ENCODE measurements at places on chromosomes 5 and 9. TPM values are rescaled to one million over a fixed set of nuclear protein-coding genes. Genes with fewer than 3 reads are reported as not detected.

DNA sequence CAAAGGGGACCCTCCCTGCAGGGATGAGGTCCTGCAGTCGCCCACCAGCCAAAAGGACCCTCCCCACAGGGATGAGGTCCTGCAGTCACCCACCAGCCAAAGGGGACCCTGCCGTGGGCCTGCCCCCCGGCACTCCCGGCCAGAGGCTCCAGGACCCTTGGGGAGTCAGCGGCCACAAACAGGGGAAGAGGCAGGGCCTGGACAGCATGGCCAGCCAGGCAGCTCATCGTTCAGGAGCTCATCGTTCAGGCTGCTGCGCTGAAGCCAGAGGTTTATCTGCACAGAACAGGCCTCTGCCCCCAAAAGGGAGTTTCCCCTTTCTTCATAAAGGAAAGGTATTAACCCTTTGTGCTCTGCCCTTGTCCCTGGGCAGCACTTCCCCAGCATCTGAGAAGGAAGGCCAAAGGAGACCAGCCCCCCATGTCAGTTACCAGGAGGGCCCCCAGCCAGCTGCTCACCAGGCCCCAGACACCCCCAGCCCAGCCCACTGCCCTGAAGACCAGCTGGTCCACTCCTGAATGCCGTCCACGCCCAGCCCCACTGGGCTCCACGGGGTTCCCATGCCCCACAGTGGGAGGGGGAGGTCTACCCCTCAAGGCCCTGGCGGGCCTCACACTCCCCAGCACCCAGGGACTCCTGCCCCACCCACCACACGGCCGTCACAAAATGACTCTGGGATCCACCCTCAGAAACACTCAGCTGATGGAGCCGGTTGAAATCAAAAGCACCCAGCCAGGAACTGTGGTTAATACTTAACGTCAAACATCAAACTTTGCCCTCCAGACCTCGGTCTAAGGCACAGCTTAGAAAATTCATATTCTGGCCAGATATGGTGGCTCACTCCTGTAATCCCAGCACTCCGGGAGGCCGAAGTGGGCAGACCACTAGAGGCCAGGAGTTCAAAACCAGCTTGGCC, 6.3 kb downstream of the SLC12A7 start:
- DNase-seq, result no peak

GRCh38 chr5:127367946-127368465, 77.4 kb downstream of the MEGF10 start:
- DNase-seq, result no peak

The APBA1 gene
- 4.8 TPM for polyA plus RNA-seq

DNA sequence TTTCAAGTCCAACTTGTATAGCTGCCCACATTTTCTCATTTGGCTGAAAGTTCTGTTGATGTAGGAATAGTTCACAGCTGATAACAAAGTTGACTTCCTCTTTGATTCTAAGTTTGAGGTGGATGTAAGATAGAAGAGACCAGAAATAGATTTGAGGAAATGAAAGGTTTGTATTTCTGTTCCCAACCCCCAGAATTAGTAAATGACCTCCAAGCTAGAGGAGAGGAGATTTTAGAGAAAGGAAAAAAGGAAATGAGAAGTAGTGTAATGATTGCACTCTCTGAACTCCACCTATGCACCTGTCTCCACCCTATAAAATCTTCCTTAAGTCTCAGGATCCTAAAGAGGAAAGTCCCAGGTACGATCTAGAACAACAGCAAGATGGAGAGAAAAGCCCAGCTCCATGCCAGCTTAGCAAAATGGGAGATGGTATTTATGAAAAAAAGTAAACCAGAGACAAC, 130.4 kb upstream of the POC5 start:
- DNase-seq, result no peak

GRCh38 chr5:174098694-174099093, 53.2 kb downstream of the NSG2 start:
- no peak for DNase-seq

DNA sequence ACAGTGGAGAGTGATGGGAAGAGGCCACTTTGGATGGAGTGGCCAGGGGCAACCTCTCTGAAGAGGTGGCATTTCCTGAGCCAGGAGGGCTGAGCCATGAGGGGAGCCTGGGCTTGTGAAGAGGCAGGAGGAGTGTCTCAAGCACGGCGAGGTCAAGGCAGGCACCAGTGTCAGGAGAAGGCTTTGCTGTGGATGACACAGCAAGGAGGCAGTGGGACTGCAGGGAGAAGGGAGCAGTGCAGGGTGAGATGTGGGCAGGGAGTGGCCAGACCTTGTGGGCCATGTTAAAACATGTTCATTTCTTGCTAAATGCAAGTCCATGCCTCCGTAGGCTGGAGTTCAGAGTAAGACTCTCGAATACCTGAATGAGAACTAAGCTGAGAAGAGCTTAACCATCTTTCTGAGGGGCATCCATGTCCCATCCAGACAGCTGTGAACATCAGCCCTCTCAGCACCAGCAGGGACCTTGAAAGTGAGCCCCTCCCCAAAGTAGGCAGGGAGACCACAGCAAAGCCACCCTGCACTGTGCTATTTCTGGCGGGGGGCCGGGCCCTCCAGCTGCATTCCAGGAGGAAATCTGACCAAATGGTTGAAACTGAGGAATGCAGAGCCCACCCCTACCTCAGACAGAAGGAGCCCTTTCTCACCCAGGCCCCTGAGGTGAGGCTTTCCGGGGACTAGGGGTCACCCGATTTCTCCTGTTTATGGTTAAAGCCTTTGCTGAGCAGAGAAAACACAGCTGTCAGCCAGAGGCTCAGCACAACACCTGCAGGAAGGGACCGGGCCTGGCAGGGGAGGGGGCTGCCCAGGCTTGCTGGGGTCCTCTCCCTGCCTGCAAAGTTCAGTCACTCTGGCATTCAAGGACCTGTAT, 16.1 kb upstream of the ARSI start:
- no peak for DNase-seq

GRCh38 chr5:122312591-122313406, 762 bp downstream of the SNCAIP start:
- no peak for DNase-seq
